Dermis blood vessel endothelial cell (primary cell): ENCODE measurements at places on chromosomes 7 and 10. TPM values are rescaled to one million over a fixed set of nuclear protein-coding genes. Genes with fewer than 3 reads are reported as not detected.

GRCh38 chr10:58384095-58384494 is 1.1 kb upstream of the TFAM start:
- DNase-seq, result no peak

POU6F2 gene
- not detected in 2 replicates for total RNA-seq

GRCh38 chr10:86167121-86167761 is 199.4 kb downstream of the GRID1 start:
- DNase-seq, result no peak

GRCh38 chr10:121608469-121609190 is 10.4 kb upstream of the FGFR2 start:
- DNase-seq, result peak; percentile 46
